Mucosa of gallbladder (tissue), 1 donor: ENCODE measurements at places on chromosomes 13 and 19.

DNA sequence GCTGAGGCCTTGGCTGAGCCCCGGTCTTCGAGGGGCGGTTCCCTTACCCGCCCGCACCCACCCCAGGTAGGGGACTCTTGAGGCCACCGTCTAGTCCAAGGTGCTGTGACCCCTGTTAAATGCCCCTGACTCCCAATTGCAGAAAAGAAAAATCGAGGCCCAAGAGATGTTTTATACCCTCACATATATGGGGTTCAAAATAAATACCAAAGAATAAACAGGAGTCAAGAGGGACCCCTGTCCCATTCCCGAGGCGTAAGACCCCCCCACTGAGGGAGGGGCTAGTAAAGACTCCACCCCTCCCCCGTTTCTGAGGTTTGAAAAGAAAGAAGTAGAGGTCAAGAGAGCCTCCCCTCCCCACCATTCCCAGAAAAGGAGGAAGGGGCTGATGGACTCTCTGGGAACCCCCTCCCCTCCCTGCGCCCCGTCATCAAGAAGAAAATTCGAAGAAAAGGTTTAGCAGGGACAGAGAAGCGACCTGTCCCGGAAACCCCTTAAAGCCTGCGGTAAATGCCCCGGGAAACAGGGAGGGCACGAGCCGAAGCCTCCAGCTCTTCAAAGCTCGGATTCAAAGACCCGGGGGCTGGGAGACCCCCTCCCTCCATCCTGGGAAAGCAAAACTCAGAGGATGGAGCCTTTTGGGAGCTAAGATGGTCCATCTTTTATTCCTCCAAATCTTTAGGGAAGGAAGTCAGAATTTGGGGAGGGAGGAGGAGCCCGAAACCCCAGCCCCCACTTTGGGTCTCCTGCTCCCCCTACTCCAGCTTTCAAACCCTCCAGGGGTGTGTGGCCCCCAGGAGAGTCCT, 755 bp upstream of the RAB3A start:
- peak; percentile 64 for DNase-seq

- DNase-seq = no peak
Observed at GRCh38 chr19:4326837-4327251, 11.8 kb downstream of the STAP2 start.

DNA sequence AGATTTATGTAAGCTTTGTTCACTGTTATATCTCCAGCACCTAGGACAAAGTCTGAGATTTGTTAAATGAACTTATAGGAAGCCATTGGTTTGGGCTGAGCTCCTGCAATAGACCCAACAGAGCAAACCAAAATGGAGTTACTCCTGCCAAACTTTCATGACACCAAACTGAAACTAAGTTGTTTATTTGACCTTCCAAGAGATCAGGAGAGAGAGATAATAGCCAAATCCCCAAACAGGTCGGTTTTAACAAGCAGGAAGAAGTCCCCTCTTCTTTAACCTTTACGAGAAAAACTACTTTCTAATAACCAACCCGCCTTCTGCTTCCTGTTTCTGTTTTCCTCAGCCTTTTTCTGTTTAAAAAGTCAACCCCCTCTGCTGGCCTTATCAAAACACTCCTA, 54.9 kb upstream of the ATP12A start:
- DNase-seq = no peak

- no peak for DNase-seq
Observed at GRCh38 chr13:35593651-35594050, 117.2 kb upstream of the MAB21L1 start.

DNA sequence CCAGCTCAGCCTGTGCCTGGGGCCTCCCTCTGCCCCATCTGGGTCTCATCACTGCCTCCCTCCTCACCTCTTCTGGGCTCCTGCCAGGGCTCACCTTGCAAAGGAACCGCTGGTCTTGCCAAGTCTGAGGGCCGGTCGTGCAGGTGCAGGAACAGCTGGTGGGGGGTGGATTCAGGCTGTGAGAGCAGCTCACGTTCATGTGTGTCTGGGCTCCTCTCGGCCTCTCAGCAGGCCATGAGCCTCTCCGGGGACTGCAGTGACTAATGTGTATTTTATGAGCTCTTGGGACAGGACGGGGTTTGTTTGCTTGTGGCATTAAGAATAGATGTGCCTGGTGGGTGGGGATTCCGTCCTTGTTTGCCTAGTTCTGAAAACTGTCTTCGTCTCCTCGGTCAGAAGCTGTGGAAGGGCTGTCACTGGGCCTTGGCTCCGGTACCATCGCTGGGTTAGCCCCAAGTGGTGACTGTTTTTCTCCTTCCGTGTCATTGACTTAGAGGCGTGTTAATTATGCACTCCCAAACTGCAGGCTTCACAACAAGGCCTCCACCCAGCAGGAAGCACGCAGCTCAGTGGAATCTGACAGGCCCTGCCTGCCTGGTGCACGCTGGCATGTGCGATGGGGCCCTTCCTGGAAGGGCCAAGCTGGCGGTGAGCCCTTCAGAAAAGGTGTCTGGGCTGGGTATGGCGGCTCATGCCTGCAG, 77.6 kb downstream of the KDM4B start:
- DNase-seq = peak; percentile 59

- peak; percentile 70 for DNase-seq
Observed at GRCh38 chr13:50801087-50801931, 42.2 kb downstream of the DLEU7 start.

DNA sequence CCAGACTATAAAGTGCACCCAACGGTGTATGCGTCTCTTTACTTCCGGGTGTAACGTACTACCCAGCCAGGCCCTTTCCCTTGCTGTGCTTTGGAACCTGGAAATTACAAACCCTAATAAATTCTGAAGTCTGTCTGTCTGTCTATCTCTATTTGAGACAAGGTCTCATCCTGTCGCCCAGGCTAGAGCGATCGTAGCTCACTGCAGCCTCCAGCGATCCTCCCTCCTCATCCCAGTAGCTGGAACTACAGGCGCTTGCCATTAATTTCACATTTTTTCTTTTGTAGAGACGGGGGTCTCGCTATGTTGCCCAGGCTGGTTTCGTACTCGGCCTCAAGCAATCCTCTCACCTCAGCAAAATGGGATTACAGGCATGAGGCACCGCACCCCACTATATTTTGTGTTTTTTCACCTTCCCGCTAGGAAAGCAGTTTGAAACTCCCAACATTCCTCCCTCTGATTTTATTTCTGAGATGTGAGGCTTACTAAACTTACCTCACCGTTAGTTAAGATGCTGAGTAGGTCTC, 469 bp upstream of the RNF6 start:
- DNase-seq = no peak

GRCh38 chr19:18109733-18110608, 12.4 kb downstream of the MAST3 start:
- no peak for DNase-seq

DNA sequence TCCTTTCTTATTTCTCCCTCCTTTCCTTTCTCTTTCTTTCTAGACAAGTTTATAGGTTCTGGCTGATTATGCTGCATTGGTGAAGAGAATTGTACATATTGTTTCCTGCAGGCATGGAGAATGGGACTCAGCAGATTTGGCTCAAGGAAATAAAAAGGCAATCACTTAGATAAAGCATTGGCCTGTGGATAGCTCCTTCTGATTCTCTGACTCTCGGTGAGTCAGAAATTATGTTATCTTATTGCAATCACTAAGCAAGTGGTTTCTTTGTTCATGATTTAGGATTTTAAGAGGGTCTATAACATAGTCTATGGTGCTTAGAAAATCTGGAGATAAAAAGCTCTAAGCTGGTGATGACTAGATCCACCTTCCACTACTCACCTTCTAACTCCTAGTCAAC, 54.0 kb upstream of the POSTN start:
- no peak for DNase-seq

DNA sequence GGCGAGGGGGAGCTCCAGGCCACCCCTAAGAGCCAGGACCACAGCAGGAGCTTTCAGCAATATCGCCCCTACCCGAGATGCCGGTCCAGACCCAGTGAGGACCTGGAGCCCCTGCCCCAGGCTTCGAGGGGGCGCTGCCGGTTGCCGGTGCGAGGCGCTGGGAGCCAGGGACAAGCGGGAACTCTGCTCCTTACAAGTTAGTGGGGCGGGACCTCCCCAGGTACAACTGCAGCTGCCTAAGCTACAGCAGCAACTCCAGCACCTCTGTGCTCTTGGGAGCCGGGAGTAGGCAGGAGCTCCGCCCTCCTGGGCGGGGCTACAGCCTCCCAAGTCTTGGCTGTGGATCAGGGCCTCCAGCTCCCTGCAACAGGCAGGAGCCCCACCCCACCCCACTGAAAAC, 15.2 kb upstream of the TSC22D1 start:
- DNase-seq = no peak

DNA sequence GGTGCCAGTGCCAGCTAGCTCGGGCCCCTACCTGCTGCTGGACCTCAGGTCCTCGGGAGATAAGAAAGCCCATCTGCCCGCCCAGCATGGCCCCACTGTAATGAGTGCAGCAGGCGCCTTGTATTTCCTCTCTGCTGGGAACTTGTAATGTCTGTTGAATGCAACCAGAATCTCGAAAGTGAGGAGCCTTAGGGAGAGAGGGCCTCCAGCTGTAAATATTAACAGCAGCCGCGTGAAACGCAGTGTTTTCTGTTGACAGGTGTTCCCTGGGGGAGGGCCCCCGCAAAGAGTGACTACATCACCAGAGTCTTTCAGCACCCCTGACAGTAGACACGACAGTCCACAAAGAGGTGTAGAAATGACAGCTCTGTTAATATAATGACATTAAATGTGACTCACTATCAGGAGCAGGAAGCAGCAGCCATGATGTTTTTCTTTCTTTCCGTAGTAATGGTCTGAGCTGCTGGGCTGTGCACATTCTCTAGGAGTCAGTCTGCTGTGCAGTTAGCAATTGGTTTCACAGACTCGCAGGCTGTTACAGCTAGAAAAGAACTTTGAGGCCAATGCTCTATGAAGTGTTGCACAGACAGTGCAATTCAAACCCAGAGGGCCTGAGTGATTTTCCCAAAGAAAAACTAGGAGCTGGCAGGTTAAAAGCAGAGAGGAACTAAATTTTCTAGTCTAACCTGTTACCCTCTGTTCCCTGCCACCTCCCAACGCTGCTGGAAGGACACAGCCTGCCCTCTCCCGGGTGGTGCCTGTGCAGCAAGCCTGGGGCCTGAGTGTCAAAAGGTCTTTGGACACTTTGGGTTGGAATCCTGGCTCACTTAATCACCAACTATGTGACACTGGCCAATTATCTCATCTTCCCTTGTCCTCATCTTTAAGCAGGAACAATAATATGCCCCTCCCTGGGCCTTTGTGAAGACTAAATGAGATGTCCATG, 58.6 kb upstream of the WASF3 start:
- no peak for DNase-seq

DNA sequence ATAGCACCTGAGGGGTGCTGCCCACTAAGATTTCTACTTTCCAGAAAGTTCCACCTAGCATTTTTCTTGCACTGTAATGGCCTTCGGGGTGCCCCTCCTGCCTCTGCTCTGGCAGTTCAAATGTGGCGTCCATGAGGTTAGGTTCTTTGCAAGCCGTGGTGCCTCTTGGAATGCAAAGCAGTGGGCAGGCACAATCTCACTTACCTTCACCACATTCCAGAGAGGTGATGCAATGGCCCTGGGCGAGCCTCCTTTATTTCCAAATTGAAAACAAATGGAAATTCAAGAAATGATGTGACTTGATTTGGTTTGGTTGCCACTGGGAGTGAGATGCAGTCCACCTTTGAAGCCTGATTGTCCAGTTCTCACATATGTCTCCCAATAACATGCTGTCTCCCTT, 46.9 kb downstream of the FGF9 start:
- DNase-seq = no peak

DNA sequence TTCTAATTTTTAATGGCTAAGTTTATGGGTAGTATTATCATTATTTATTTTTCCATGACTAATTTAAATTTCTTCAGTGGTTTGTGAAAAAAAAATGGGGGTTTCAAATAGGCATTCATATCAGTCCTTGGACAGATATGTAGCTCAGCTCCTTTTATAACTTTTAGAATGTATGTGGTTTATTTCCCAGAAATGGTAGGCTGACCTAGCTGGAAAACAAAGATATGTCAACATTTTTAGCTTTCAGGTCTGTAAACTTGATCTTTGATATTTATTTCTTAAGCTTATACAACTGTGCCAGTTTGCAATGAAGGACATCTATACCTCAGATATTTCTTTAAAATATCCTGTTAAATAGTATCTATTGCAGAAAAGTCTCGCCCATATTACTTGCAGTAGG, 1815.5 kb downstream of the SLITRK5 start:
- no peak for DNase-seq

GRCh38 chr19:8935460-8935859, 74.7 kb downstream of the MUC16 start:
- DNase-seq = no peak

GRCh38 chr13:29514720-29515310, 80.7 kb downstream of the SLC7A1 start:
- no peak for DNase-seq

DNA sequence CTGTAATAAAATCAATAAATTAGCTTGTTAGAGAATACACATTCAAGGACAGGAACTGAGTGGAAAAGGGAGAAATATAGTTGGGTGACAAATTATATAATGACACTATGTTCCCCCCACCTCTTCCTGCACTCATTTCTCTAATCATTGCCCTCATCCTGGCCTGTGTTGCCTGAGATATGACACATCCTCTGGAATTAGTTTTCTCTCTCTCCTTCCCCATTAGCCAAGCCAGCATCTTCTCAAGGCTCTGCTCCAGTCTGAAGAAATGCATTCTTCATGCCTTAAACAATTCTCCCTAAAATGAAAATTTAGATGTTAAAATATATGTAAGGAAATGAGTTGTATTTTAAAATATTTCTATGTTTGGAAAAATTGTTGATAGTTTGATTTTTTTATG, 280.3 kb downstream of the POU4F1 start:
- no peak for DNase-seq

- no peak for DNase-seq
Observed at GRCh38 chr19:35216016-35216832, 12.3 kb downstream of the FAM187B start.

GRCh38 chr19:30158067-30158892, 213.9 kb upstream of the ZNF536 start:
- DNase-seq = no peak

- DNase-seq = no peak
Observed at GRCh38 chr19:29529646-29530539, 4.1 kb downstream of the VSTM2B start.

DNA sequence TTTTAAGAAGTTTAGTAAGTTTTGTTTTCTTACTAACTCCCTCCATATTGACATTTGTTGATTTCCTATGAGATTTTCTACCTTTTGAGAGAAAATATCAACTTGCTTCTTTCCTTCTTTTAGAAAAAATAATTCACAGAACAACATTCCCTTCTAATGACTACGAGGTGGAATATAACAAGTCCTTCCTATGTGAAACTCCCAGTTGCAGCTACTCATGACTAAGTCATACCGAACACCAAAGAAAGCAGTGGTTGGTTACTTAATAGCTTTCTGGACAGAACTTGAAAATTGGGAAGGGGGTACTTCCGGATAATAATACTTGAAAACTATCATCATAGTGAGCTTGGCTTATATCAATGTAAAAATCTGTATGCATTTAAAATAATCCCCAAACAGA, 144.8 kb downstream of the DACH1 start:
- DNase-seq = no peak

- no peak for DNase-seq
Observed at GRCh38 chr13:107497661-107498060, 717.7 kb downstream of the LIG4 start.

DNA sequence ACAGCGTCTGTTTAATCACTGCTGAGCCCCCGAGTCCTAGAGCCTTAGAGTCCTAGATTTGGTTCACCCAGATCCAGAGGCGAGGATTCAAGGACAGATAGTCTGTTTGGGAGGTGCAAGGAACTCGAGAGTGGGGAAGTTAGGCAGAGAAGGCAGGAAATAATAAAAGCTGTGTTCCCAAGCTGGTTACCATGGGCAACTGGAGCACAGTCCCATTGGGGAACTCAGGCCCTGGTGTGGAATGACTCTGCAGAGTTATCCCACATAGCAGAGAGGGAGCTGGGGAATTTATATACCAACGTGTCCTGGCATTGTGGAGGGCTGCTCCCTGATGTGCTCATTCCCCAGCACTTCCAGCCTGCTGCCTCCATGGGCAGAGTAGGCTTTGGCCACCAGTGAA, 9.7 kb downstream of the IGSF23 start:
- no peak for DNase-seq
